RKO (cell line): ENCODE measurements at places on chromosomes 7 and 10.

DNA sequence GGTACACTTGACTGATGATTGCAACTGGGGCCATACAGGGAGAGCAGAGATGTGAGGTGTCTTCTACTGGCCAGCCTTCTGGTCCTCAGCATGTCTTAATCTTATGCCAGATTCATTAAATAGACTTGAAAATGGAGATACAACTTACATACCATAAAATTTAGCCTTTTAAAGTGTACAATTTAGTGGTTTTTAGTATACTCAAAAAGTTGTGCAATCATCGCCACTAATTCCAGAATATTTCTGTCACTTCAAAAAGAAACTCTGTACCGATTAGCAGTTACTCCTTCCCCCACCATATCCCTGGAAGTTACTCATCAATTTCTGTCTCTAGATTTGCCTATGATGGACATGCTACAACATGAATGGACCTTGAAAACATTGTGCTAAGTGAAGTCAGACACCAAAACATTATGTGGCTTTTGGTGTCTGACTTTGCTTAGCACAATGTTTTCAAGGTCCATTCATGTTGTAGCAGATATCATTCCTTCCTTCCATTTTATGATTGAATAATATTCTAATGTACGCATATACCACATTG is 53.0 kb downstream of the SH2D4B start:
- no peak for DNase-seq

DNA sequence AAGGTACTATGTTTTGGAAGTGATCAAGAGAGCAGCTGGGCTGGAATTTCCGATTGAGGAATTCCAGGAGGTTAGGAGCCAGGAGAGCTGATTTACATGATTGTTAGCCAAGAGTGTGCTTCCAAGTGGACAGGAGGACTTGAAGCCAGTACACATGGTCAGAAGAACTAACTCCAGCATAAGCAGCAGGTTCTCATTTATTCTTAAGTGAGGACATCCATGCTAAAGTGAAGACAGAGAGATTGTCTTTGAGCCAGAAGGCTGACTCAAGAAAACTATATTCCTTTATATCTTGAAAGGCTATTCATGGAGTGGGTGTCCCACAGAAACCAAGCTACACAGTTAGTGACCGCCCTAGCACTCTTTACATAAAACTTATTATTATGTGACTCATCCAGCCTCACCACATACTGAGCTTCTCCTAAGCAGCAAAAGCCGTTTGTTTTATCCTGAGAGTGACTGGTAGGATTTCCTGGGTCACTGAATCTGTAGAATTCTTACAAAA is 56.7 kb upstream of the SEMA3A start:
- no peak for DNase-seq

- peak; percentile 14 for DNase-seq
Observed at GRCh38 chr7:79420464-79420863, 33.0 kb downstream of the MAGI2 start.

DNA sequence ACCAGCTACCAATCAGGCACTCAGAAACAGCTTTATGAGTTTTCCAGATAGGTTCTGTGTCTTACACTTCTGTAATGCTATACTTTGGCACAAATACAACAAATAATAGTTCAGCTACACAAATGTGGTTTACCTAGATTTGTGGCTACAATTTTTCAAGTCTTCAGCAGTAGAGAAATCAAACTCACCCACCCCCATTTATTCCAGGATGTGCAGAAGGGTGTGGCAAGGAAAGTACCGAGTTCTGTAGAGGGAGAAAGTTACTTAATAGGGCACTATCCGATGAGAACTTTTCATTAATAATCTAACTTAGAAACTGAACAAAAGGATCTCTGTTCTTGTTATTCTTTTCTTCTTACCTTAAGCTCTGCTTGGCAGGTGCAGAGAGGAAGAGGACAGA is 30.3 kb upstream of the ATP6V0A4 start:
- DNase-seq, result no peak

GRCh38 chr10:101682172-101682825 is 12.7 kb downstream of the FBXW4 start:
- no peak for DNase-seq

GRCh38 chr7:71479231-71479630 is 347.3 kb downstream of the GALNT17 start:
- no peak for DNase-seq

GRCh38 chr7:42831718-42832522 is 80.0 kb downstream of the C7orf25 start:
- DNase-seq, result peak; percentile 27

DNA sequence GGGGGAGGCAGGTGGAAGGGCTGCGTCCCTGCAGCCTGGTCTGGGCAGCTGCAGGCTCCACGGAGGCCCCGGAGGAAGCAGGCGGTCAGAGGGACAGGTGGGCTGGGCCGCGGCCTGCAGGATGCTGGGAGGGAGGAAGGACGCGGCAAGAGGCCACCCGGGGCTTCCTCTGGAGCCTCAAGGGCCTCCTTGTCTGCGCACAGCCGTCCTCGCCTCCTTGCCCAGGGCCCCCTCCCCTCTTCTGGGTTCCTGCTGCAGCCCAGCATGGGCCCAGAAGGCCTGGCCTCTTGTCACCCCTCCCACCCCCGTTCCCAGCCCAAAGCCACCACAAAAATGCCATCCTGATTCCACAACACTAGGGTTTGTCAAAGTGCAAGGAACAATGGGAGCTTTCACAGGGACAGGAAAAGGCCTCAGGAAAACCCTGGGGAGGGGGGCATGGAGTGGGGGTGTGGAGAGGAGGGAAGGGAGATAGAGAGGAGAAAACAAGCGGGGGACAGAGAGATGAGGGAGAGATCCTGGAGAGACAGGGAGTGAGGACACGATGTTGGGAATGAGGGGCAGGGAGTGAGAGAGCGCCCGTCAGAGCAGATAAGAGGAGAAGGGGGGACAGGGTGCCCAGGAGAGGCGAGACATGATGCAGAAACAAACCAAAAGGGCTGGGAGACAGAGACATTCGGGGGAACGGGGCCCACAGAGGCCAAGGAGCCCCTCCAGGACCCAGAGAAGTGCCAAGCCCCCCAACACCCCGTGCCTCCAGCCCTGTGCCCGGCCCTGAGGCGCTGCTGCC is 41.8 kb downstream of the ZCCHC24 start:
- no peak for DNase-seq
